ENCODE measurements at places on chromosomes 7 and 10. TPM values are rescaled to one million over a fixed set of nuclear protein-coding genes. Genes with fewer than 3 reads are reported as not detected.

- no peak for DNase-seq
These were observed 787.7 kb downstream of the GRID1 start for GRCh38 chr10:85578860-85579259.

GRCh38 chr7:127557803-127558202 is 27.6 kb downstream of the GCC1 start:
- no peak for DNase-seq

GRCh38 chr10:73494877-73495225 is 973 bp downstream of the PPP3CB start:
- DNase-seq: no peak

Gene COL17A1
- not detected for total RNA-seq

- DNase-seq: no peak
These were observed 108.9 kb upstream of the SP8 start for GRCh38 chr7:20895563-20895962.

- no peak for DNase-seq
These were observed 26.5 kb downstream of the GPR85 start for GRCh38 chr7:113060100-113060499.

- DNase-seq: no peak
These were observed 135.4 kb downstream of the KIF20B start for GRCh38 chr10:89836840-89837164.
